ENCODE measurements at places on chromosomes 13 and 19.

GRCh38 chr13:30303269-30303668 is 4.1 kb downstream of the KATNAL1 start:
- no peak for DNase-seq

DNA sequence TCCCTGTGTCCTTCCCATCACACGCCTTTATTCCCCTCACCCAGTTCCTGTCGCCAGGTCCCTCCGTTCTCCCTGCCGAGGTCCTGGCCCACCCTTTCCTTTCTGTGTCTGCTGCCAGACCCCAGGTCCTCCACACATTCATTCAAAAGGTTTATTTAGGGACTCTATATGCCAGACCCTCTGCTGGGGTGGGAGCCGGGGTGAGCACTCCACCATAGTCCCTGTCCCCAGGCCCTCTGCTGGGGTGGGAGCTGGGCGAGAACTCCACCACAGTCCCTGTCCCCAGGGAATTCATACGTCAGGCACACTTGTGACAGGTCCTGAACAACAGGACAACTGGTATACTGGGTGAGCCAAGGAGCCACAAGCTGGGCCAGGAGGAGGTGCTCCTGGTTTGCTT is 34.4 kb upstream of the TUBGCP3 start:
- DNase-seq, result no peak

DNA sequence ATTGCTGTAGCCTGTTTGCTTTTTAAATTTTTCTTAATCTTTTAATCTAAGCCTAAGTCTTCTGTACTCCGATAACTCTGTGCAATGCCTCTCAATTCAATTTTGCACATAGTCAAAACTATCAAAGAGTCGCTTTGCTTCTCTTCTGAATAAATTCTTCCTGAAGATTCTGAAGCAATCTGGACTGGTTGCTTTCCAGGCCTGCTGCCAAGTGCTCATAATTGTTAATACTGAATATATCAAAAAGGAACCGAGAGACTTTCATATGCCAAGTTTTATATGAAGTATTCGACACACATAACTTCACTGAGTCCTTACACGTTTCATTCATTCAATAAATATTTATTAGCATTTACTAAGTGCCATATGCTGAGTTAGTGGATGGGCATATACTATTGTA is 91.3 kb downstream of the EDNRB start:
- DNase-seq, result no peak

- DNase-seq, result no peak
Observed at GRCh38 chr13:77893066-77893465, 25.6 kb downstream of the EDNRB start.

GRCh38 chr19:19884583-19884982 is 16.2 kb upstream of the ZNF93 start:
- no peak for DNase-seq
